Stimulated activated CD8-positive, alpha-beta memory T cell treated with anti-CD3 and anti-CD28 coated beads, Interleukin-15, amount 100 ng/mL, for 24 hours (primary cell): ENCODE measurements at places on chromosomes 2 and 18.

DNA sequence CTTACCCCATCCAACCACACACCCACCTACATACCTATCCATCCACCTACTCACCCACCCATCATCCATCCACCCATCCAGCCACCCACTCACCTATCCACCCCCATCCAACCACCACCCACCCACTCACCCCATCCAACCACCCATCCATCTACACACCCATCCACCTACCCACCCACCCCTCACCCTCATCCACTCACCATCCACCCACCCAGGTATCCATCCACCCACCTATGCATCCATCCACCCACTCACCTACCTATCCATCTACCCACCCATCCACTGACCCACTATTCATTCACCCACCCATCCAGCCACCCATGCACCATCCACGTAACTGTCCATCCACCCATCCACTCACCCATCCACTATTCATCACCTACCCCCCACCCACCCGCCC lies 194.8 kb downstream of the EIPR1 start:
- no peak for DNase-seq

DNA sequence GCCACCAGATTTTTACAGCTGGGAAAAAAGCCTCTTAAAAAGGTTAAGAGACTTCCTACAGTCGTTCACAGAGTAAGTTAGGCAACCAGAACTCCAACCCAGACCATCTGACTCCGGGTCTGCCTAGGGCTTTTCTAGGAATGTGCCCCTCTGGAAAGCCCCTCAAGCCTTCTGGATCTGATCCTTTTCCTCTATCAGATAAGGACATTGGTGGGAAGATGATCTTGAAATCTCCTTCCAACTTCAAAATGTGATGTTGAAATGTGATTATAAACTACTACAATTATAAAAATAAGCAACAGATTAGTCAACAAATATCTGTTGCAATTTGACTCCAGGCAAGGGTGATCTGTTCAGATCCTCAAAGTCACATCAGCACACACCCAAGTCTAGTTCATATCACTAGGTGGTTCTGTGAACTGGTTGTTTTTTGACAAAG lies 270.4 kb downstream of the ARHGAP15 start:
- DNase-seq: no peak

GRCh38 chr18:56167366-56167765 lies 471.0 kb downstream of the TXNL1 start:
- no peak for DNase-seq

DNA sequence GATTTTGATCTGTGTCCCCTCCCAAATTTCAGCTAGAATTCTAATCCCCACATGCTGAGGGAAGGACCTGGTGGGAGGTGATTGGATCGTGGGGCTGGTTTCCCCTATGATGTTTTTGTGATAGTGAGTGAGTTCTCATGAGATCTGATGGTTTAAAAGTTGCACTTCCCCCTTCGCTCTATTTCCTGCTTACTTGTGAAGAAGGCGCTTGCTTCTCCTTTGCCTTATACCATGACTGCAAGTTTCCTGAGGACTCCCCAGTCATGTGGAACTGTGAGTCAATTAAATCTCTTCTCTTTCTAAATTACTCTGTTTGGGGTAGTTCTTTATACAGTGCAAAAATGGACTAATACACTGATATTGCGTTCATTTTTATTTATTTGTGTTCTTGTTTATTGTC lies 636.8 kb upstream of the LINC00305 start:
- DNase-seq: no peak

- no peak for DNase-seq
Observed at GRCh38 chr2:240478346-240479110, 43.1 kb downstream of the GPC1 start.

DNA sequence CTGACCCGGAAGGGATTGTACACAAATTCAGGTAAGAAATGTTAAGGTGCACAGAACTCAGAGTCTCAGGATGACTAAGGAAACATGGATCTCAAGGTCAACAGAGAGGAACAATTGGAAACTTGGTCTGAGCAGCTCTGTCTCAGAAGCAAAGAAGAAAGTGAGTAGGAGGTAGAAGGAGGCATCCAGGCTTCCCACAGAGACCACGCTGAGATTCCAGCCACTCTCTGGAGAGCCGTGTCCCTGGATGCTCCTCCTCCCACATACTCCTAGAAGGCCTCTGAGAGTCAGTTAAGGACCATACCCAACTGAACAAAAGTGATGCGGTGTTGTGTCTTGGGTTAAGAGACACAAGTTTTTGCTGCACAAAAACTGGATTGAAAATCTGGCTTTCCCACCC lies 8.6 kb upstream of the PLB1 start:
- DNase-seq: no peak

DNA sequence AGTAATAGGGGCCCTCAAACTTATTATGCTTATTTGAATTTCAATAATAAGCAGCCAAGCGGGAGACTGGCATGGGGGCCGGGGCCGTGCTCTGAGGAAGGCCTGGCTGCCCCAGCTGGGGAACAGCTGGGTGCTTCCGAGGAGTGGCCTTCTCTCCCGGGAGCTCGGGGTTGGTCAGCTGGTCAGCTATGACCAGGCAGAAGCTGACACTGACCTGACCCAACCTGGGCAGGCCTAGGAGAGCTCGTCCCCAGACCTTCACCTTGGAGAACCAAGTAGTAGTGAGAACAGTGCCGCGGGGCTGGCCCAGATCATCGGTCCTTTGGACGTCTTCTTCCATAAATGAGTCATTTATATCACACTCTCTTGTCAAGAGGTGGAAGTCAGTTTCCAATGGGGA lies 36.1 kb downstream of the RRM2 start:
- DNase-seq: no peak
